ENCODE measurements at places on chromosomes 16 and 17.

DNA sequence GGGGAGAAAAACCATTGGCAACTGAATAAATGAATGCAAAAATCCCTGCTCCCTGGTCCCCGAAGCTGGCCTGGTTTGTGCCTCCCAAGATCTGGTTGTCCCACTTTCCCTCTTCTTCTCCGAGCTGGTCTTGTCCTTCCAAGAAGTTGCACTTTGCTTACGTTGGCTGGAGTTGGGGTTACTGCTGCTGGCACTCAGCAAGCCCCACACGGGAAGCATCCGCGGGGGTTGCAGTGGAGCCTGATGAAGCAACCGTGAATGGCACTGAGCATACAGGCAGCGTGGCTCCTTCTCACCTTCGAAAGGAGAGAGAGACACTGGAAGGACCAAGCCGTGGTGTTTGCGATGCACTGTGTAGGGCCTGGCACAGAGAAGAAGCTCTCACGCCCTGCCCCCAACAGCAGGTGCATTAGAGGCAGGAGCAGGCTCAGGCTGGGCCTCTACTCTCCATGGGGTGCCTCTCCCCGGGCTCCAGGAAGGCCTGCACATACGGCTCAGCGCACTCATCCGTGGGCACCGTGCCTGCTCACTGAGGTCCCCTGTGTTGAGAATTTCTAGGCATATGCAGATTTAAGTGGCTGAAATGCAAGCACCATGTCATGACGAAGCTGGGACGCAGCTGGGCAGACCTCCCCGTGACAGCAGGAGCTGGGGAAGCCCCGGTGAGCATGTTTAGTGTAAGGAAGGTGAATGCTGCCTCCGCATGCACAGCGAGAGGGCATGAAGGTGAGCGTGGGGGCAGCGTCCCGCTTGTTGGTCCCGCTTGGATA, 12.1 kb downstream of the CA5A start:
- DNase-seq: no peak

GRCh38 chr16:71648921-71649320, 22.9 kb downstream of the MARVELD3 start:
- no peak for DNase-seq

- DNase-seq: no peak
Observed at GRCh38 chr17:43852571-43852970, 5.6 kb downstream of the CD300LG start.

GRCh38 chr16:52544703-52545102, 2.2 kb downstream of the TOX3 start:
- DNase-seq: no peak

- no peak for DNase-seq
Observed at GRCh38 chr16:87694441-87695125, 71.2 kb downstream of the KLHDC4 start.

GRCh38 chr17:72765368-72766153, 326.9 kb downstream of the SLC39A11 start:
- no peak for DNase-seq

GRCh38 chr16:8376430-8376829, 213.9 kb downstream of the TMEM114 start:
- no peak for DNase-seq

GRCh38 chr16:68166264-68166663, 69.7 kb downstream of the ESRP2 start:
- no peak for DNase-seq

- no peak for DNase-seq
Observed at GRCh38 chr16:14456793-14457481, 173.1 kb downstream of the PARN start.

GRCh38 chr16:819336-820043, 19.0 kb upstream of the GNG13 start:
- no peak for DNase-seq

DNA sequence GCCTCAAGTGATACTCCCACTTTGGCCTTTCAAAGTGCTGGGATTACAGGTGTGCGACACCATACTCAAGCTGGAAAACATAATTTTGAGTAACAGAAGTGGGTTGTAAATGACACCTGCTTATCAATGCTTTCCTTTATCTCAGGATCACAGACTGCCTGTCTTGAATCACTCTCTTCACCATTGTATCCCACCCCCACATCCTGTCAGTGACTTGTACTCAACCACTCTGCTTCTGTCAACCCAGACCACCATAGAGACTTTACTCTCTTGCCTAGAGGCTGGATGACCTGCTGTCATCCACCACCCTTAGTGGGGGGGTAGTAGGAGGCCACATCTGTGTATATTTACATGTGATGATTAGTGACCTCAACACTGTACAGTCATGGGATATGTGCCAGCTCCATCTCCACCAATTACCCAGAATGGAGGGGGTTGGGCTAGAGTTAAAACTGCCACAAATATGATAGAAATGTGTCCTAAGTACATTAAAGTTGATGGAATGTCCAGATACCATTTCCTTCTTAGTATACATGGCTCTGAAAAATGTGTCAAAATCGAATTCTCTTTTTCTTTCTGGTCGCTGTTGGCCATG, 338.7 kb downstream of the GRIN2A start:
- DNase-seq: no peak

- DNase-seq: no peak
Observed at GRCh38 chr17:73754886-73755400, 110.7 kb upstream of the SDK2 start.
